ENCODE measurements at places on chromosomes 6 and 20. TPM values are rescaled to one million over a fixed set of nuclear protein-coding genes. Genes with fewer than 3 reads are reported as not detected.

The MATN4 gene
- not detected for total RNA-seq

The PHACTR2 gene
- total RNA-seq: 13.8 TPM

The CLPSL1 gene
- not detected for total RNA-seq

- DNase-seq: no peak
Measured at GRCh38 chr6:16547587-16547986, 213.7 kb downstream of the ATXN1 start.

The SOX18 gene
- not detected for total RNA-seq

- DNase-seq: no peak
Measured at GRCh38 chr6:122995921-122996793, at the start of gene CLVS2. CLVS2 (plus strand) TSS chr6:122996235; CDS start chr6:122997778, 1,543 bp downstream.

The CBLN4 gene
- not detected for total RNA-seq

The ADAT2 gene
- 6.3 TPM for total RNA-seq

- DNase-seq: no peak
Measured at GRCh38 chr6:34571388-34571787, 15.3 kb upstream of the SPDEF start.

The SPATS1 gene
- not detected for total RNA-seq

GRCh38 chr6:168598251-168599117, 157.5 kb downstream of the SMOC2 start:
- DNase-seq: no peak

DNA sequence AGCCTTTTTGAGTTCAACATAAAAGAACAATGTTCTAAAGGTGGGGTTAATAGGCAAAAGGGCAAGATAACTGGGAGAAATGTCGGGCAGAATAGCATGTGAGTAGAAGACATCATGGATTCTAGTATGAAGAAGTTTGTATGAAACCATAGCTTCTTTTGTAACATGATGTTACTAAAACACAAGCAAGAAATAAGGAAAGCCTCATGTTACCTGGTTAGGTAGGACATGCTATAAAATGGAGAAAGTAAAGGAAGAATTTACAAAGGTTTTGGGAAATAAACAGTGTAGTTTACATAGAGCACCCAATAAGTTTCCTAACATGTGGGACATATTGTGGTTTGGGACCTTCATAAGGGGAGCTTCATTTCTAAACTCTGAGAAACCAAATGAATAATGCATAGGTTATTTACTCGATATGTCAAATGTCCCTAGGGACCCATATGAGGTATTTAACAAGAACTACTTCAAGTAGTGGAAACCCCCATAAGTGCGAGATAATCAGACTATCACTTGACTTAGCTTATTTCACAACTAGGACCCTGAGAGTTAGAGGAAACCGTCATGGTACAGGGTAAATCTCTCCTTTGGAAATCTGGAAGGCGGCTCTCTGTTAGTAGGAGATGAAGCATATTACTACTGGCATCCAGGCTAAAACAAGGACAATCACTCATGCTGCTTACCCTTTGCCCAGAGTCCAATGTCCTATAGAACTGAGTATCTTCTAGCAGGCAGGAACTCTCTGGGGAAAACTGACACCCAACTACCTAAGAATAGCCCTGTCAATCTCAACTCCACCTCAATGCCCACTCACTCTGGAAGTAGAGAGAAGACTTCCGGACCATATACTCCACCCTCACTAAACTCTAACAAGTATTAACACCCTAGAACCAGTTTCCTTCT, 57.5 kb downstream of the ILRUN start:
- DNase-seq: no peak

- no peak for DNase-seq
Measured at GRCh38 chr20:43936104-43936770, 21.6 kb downstream of the TOX2 start.

DNA sequence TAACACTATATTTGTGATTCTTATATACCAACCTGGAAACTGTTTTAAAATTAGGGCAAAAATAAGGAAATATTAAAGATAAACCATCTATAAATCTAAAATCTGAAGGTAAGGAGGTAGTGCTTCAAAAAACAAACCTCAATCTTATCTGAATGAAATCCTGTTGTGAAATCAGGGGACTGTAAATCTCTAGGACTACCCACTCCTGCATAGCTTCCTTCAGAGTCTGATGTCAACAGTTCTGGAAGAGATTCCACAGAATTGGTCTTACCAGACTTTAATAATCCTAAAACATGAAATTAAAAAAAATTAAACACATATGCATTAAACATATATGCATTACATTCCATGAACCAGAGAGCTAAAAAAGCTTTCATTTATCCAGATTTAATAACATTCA, 51.4 kb downstream of the IBTK start:
- no peak for DNase-seq

DNA sequence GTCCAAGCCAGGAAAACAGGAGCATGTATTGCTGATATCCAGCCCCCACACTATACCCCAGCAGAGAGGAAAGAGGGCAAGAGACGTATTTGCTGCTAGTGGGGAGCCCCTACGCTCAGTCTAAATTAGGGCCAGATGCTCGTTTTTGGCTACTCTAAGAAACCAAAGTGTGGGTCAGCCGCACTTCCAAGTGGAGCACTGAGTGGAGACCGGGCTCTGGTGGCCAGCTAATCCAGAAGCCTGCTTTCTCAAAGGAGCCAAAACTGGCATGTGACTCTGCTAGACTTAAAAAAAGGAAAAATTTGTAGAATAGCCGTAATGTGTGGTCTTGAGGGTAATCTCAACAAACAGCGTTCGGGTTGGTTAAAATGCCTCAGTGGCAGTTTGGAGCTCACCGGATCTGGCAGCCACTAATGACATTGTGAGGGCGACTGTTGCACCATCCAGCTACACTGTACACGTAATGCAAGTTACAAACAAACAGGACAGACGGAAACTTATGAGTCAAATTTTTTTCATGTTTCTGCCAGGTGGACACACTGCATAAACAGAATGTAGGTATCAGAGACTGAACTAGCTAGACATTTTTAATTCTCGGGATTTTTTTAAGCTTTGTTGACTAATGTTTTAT, 230.9 kb downstream of the FOXC1 start:
- no peak for DNase-seq

GRCh38 chr6:16982807-16983206, 119.0 kb upstream of the STMND1 start:
- no peak for DNase-seq

The OR2H2 gene
- not detected for total RNA-seq

GRCh38 chr6:52020945-52021570, 66.4 kb downstream of the PKHD1 start:
- no peak for DNase-seq
